ENCODE measurements at places on chromosomes 5 and 9.
A peak's percentile ranks its signal among the peaks of the same experiment; 100 is the strongest.

GRCh38 chr9:106885451-106885850, 22.5 kb downstream of the ZNF462 start:
- no peak for DNase-seq

DNA sequence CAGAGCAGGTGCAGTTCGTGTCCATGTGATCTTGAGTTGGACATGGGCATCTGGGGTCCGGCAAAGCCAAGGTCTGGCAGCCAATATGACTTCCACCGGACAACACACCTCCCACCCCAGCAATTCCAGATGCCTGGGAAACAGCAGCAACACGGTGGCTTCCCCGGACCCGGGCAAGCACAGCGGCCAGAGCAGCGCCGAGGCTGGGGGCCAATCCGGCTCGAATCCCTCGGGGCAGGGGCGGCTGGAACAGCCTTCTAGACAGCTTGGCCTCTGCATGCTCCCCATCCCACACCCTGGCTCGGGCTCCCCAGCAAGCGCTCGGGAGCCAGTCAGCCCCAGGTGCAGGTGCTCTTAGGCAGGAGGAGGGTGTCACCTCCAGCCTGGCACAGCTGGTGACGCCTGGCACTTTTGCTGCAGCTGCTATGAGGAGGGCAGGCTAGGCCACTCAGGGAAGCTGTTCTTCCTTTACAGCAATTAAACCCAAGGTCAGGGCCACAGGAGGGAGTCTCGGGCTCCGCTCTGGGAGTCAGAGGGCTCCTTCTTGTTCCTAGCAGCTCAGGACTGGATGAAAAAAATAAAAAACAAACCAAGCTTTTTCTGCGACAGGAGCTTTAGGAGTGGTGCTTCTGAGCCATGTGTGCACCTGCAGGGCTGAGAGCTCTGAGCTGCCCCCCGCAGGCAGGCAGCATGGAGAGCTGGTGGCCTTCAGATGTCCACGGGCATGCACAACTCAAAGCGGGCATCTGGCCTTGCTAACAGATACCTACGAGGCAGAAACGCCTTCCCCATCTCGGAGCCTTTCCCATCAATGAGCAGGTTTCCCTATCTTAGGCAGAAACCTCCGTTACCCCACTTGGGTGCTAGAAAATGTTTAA, 28.2 kb downstream of the DBH start:
- no peak for DNase-seq

DNA sequence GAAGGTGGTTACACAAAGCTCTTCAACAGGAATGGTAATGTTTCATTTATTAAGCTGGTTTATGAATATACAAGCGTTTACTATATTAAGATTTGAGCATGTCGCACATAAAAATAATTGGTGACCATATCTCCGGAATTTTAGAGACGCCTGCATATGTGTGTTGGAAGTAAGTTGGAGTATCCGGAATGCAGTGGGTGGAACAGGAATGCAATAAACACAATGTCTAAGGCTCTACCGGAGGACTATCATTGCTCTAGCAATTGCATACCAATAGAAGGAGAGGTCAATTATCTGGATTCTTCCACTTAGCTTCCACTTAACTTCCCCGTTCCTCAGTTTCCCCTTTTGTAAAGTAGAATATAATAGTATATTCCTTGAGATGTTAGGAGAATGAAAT, 1.1 kb upstream of the CEP78 start:
- no peak for DNase-seq

DNA sequence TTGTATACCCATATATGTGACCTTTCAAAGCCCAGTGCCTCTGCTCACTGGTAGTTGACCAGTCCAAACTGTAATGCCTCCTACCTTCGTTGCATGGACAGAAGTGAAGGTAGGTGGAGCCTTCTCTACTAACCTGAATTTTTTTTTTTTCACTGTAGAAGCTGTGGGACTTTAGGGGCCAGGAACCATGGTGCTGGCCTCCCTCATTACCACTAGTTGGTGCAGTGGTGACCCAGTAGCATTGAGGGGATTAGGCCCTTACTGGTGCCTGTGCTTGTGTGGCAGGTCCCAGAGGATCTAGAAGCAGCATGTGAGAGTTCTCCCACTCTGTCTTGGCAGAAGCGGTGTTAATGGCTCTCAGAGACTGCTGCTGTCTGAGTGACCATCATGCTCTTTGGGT, 2.3 kb downstream of the RALGPS1 start:
- DNase-seq: no peak

DNA sequence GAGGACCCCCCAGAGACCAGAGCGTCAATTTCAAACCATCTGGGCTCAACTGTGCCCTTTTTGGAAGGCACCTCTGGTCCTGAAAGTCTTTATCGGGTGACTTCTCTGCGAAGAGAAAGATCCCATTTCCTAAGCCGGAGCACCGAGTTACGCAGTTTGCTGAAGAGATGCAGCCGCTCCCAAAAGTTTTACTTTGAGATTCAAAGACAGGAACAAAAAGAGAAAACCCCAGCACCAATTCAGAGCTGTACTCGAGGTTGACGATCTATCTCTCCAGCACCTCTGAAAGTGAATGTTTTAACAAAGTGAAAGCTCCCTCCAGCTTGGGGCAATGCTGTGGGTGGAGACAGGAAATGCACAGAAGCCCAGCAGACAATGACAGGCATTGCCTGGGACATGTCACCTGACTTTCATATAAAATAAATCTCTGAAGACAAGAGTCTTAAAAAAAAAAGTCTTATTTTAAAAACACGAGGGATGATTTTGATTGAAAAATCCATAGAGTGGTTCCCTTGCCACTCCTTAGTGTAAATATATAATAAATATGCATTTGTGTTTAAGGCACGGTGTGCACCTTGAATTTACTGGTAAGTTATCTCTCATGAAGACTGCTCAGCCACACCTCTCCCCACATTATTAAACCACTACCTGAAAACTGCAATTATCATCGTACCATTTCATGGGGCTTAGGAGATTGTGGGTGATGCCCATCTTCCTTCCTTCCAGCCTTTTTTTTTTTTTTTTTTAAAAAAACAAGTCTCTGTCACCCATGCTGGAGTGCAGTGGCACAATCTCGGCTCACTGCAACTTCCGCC, 79.9 kb downstream of the FNBP1 start:
- peak; percentile 75 for DNase-seq

DNA sequence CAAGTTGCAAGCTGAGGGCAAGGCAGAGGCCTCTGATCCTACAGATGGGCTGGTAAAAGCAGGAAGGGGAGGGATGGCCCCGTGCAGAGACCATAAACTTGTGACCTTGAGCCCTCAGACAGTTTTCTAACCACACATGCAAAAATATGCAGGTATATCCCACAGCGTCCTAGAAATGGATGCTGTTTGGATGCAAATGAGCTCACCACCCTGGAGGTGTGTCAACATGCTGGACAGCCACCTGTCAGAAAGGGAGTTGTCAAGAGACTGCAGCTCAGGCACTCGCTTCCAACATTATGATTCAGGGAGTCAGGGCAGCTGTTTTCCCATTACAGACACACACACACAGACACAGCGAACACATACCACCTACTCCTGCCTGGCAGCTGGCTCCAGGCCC, 97.3 kb upstream of the PANK3 start:
- no peak for DNase-seq

DNA sequence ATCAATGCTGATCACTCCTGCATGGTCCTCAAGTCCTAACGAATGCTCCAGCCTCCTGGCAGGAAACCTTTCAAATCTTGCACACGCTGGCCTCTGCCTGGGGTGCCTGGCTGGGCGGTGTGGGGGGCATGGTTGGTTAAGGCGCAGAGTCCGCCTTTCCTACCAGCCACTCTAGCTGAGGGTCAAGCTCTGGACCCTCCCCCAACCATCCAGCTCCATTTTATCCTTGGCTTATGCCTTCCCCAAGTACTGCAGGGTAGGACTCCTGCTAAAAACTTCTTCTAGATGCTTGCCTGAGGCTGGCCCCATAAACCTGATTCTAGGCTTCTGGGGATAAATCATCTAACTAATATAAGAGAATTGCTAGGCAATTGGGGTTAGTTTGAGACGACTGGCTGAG, 808 bp upstream of the MVB12B start:
- DNase-seq: no peak

DNA sequence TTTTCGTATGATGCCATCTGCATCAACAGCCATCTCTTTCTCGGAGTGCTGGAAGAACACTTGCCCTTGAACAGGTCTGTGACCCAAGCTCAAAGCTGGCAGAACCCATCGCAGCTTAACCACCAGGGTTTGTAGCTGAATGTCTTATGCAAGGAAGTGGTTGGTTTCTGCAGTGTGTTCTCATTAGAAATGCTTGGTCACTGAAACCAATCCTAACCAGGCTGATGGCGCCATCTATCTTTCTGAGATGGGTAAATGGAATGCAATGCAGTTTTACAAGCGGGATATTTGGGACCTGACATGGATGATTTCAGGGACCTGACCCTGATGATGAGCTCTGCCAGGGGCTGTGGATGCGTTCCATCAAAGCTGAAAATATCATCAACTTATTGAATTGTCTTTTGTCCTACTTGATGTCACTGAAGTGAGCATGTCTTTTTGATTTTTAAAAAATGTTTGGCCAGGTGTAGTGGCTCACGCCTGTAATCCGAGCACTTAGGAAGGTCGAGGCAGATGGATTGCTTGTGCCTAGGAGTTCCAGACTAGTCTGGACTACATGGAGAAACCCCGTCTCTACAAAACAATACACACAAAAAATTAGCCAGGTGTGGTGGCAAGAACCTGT, 28.7 kb downstream of the DMRT3 start:
- no peak for DNase-seq

DNA sequence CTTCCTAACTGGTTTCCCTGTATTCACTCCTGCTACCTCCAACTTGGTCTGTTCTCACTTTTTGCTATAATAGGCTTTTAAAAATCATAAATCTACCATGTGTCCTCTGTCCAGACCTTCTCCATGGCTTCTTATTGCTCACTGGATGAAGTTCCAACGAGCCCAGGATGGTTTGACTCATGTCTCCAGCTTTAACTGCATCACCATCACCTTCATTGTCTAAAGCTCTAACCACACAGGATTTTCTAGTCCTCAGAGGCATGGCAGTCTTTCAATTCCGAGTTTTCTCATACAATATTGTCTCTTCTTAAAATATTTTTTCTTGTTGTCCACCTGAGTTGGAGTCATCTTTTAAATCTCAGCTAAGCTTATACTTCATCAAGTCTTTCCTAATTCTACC, 49.3 kb downstream of the PDCD1LG2 start:
- DNase-seq: no peak

DNA sequence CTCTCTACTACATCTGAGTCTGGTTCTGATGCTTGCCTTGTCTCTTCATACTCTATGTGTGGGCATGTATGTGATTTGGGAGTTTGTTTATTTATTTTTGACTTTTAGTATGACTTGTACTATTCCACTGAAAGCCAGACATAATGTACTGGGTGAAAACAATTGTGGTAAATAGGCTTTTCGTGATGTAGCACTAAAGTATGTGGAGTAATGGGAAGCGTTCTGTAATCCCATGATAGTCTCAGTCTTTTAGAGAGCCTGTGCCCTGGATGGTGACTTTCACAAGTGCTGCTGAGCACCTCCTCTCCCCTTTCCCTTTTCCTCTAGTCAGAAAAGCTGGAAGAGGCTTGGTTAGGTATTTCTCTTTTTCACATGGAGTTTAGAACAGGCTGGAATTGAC, 85.8 kb upstream of the S1PR3 start:
- no peak for DNase-seq

- no peak for DNase-seq
These were observed 1229.3 kb downstream of the CDH12 start for GRCh38 chr5:21623831-21624230.

DNA sequence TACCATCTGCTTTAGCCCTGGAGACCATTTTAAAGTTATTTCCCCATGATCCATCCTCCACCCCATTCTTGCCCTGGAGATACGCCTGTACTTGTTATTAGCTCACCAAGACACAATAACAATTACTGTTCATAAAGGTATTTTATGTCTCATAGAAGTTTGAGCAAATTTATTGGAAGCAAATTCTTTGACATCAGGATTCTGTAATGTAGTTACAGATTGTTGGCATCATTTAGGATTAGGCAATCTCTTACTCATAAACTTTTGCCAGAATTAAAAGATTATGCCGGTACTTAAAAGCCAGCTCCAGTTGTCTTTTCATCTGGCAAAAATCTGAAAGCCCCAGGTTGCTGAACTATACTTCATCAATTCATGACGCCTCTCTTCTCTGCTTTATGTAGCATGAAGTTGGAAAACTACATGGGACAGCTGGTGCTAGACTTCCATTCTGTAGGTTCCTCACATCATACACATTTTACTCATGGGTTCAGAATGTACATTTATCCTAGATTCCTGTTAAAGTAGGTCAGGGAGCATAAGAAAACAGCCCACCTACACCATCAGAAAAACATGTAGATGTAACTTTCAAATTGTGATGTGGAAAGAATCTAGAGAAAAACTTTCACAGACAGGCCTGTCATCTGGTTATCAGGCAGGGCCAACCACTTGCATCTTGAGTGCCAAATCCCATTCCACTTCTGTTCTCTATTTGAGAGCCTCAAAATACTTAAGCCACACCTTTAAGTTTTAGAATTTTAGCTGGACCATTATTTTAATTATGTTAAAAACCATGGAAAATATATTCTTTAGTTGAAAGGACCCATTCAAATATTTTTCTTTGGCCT, 14.0 kb downstream of the ATP10B start:
- no peak for DNase-seq
